ENCODE measurements at places on chromosomes 1 and 21.

DNA sequence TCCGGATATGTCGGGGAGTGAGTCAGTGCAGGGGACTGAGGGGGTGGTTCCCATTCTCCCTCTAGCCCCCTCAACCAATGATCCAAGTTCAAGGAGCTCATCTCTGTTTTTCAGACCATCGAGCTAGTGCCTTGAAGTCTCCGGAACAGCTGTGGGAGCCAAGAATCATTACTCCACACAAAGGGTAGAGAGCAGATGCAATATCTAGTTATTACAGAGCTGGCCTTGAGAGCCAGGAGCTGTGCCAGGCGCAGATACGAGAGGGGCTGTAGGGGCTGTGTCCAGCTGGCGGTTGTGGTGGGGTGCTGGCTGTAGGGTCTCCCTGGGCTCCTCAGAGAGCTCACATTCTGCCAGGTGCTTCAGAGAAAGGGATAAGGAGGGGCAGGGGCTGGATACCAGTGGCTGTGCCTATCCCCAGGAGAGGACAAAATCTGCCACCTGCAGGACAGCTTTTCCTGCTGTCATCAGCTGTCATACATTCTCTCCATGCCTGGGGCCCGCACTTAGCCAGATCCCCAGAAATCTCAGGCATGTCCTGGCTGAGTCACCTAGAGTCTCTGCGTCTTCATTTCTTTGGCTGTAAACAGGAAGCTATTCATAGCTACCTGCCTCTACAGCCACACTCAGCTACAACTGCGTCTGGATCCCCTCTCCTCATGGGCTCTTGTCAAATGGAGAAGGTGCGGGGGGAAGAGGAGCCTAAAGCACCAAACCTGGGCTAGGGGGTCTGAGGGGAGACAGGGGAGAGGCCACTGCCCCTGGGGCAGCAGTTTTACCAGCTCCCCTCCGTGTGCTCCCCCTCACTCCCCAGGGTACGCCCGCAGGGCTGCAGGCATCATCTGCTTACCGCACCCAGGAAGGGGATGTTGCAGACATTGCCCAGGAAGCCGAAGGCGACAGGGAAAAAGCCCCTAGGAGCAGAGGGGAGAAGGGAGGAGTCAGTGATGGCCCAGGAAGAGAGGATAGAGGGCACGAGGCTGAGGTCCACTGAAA is 2.4 kb upstream of the KISS1 start:
- DNase-seq = no peak

DNA sequence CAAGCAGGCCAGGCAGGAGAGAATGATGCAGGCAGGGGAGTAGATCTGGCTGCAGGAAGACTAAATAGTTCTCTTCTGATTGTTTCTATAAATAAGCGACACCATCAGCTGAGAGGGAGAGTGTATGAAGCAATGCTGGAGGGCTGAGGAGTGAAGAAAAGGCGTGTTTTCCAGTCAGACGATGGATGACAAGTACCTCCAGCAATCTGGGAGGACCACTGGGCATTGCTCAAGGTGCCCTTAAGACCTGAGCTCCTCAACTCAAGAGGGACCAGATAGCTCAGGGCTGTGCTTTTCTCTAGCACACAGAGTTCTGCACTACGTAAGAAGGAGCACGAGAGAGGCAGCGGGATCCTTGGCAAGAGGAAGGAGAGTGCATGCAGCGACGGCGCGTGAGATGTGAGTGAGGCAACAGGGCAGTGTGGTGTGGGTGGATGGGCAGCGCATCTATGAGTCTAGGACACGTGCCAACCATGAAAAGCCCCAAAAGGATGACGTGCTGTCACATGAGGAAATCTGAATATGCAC is 36.0 kb downstream of the PABPC4 start:
- DNase-seq = no peak

- DNase-seq = no peak
These were observed 19.5 kb downstream of the MAPKAPK2 start for GRCh38 chr1:206704226-206704625.

DNA sequence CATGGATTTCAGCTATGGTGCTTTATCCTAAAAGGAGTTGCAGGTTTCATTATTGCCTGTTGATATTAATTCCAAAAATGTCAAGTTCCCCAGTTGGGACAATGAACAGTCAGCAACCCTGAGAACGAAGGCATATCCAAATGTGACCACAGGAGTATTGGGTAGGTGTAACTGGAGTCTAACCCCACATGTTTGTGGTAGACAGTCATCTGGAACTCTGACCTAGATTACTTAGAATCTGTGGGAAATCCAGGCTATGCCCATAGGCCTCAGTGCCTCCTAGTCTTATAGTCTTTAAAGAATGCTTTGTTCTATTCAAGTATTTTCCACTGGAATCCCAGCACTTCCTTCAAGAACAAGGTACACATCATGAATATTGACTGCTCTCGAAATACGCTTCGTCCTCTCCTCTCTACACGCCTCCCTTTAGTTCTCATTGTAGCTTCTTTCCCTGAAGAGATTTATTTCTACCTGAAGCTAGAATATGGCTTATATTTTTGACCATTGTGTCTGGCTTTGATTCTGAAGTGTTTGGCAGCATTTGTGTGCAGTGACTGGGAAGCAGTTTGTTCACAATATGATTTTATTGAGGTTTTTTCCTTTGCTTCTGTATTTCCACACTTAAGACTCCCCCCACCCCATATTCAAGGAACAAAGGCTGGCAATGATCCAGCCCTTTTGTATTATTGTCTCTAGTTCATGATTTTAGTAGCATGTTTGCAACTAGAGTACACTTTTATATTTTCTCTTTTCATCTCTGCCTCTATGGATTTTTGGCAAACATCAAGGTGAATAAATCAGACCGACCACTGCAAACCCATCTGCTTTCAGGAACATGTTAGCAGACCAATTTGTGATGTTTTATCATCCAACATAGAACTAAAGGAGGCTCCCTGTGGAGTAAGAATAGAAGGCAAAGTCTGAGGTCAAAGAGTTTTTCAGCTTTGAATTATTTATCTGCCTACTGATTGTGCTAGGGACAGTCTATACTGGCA is 178.6 kb downstream of the GPR52 start:
- no peak for DNase-seq

DNA sequence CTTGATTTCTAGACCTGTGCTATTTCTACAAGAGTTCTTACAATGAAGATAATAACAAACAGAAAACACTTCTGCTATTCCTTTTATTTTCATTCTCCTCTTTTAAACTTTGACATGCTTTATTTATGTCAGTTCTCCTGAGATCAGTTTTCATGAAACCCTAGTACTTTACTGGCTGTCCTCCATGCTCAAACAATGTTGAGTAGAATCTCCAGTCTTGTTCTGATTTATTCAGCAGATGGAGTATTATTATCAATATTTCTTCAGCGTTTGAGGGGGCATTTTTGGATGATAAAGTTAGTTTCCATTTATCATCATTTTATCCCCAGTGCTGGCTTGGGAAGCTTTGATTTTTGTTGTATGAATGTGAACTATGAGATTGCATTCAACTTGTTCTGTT is 85.9 kb upstream of the WARS2 start:
- no peak for DNase-seq

- DNase-seq = peak; percentile 80
These were observed 721 bp downstream of the PBXIP1 start for GRCh38 chr1:154955039-154955717.

- DNase-seq = no peak
These were observed 91.2 kb upstream of the KCNJ15 start for GRCh38 chr21:38165466-38166172.

Measured in activated CD8-positive, alpha-beta memory T cell treated with anti-CD3 and anti-CD28 coated beads, Interleukin-2, amount 50 U/mL, for 4 hours (primary cell).